ENCODE measurements at places on chromosomes 1 and 21. TPM values are rescaled to one million over a fixed set of nuclear protein-coding genes. Genes with fewer than 3 reads are reported as not detected.

The LAMB3 gene
- total RNA-seq, result 1.9 TPM

The SAMD11 gene
- total RNA-seq, result 4.1 TPM

The NEGR1 gene
- total RNA-seq, result 4.1 TPM

DNA sequence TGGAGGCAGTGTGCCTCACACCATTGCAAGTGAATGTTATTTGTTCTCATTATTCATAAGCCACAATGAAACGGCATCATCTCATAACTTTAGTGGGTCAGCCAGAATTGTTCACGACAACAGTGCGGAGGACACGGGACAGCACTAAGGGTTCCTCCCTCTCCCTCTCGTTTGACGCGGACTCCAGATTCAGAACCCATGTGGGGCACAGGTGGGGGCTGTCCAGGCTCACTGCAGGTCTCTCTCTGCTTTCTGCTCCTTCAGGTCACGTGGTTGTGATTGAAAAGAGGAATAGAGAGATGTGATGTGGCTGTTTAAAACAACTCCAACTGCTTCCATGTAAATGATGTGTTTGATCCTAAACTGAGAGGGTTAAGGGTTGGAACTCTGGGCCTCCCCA is 13.5 kb downstream of the RUNX1 start:
- H3K27me3 ChIP-seq, result no peaks in the 10 kb centered on the region
- H3K36me3 ChIP-seq, result no peaks in the 10 kb centered on the region
- H3K27ac ChIP-seq, result no peak overlapping the region
- H3K4me3 ChIP-seq, result no peak overlapping the region

- no peaks in the 10 kb centered on the region for H3K36me3 ChIP-seq
- DNase-seq, result no peak
- no peak overlapping the region for H3K4me3 ChIP-seq
- H3K4me1 ChIP-seq, result peaks cover 5% of the 10 kb centered on the region
Measured at GRCh38 chr1:83822208-83822607, 176.7 kb downstream of the TTLL7 start.

The FCRL5 gene
- total RNA-seq, result 0.15 TPM

GRCh38 chr1:174877208-174877673 is 122.5 kb upstream of the CACYBP start:
- no peaks in the 10 kb centered on the region for H3K27me3 ChIP-seq
- no peak for DNase-seq
- no peaks in the 10 kb centered on the region for H3K36me3 ChIP-seq
- H3K4me3 ChIP-seq, result no peak overlapping the region
- no peaks in the 10 kb centered on the region for H3K4me1 ChIP-seq
- no peak overlapping the region for H3K27ac ChIP-seq

All from thyroid gland (tissue), 4 donors.